ENCODE measurements at places on chromosomes 6 and 20.

DNA sequence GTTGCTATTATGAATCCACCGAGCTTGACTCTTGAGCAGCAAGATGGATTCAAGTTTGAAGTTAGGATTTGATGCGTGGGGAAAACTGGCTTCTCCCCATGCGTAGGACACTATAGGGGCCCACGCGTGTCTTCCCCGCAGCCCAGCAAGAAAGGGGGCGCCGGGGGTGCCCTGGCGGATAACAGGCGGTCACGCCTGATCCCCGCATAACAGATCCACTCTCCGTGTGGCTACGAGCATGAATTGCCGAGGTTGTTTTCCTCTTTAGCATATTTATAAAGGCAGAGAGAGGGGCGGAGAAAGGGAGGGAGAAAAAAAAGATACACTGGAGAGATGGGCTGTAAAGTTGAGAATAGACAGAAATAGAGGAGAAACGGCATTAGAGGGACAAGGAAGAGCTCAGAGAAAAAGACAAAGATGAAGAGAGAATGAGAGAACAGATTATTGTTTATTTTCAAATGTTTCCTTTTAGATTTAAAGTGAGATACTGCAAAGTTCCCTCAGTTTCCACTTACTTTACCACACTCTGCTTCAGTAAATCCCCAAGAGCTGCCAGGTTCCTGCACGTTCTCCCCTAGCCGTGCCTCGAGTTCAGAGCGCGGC lies 32.0 kb downstream of the TFAP2A start:
- H3K36me3 ChIP-seq: no peaks in the 10 kb centered on the region
- H3K27ac ChIP-seq: no peak overlapping the region
- peaks cover 45% of the 10 kb centered on the region for H3K27me3 ChIP-seq
- DNase-seq: no peak

GRCh38 chr20:22924046-22924737 lies 110.9 kb upstream of the SSTR4 start:
- H3K27ac ChIP-seq: no peak overlapping the region
- H3K27me3 ChIP-seq: no peaks in the 10 kb centered on the region
- peaks cover 5% of the 10 kb centered on the region for H3K4me1 ChIP-seq
- H3K36me3 ChIP-seq: no peaks in the 10 kb centered on the region

- no peak overlapping the region for H3K4me3 ChIP-seq
- no peak for DNase-seq
- no peak overlapping the region for H3K27ac ChIP-seq
- H3K27me3 ChIP-seq: peaks cover 2% of the 10 kb centered on the region
- no peaks in the 10 kb centered on the region for H3K4me1 ChIP-seq
Measured at GRCh38 chr20:61730631-61731362, 334.9 kb downstream of the TAF4 start.

GRCh38 chr6:32397252-32397920 lies 9.6 kb downstream of the BTNL2 start:
- no peaks in the 10 kb centered on the region for H3K27me3 ChIP-seq
- no peak overlapping the region for H3K4me3 ChIP-seq
- H3K36me3 ChIP-seq: no peaks in the 10 kb centered on the region
- no peaks in the 10 kb centered on the region for H3K4me1 ChIP-seq

DNA sequence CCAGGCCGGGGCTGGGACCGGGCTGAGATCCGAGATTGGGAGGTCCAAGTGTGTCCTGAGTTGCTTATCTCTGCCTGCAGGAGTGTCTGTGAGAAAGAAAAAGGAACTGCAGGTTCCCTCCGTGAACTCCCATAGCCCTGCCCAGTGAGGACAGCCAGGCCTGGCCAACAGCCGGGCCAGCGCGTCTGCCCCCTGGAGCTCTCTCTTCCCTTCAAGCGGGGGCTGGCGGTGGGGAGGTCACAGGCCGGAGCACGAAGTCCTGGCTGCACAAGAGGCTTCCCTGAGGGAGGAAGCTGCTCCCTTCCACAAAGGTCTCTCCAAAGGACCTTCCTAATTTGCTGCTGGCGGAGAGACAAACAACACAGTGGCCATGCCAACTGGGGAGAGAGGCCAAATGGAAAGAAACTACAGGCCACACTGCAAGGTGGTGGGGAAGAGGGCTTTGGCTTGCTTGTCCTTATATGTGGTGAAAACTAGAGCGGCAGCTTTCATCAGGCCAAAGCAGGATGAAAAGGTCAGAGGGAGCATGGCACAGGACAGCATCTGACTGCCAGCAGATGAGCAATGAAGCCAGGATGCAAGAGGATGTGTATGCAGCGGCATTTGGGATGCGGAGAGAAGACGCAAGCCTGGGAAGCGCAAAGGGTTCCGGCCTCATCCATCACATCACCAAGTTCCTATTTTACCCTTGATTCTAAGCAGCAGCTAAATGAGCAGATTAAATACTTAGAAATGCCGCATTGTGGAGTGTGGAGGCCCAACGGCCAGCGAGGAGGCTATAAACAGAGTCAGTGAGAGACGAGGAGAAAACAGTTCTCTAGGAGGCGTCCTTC lies 260.0 kb downstream of the ERMARD start:
- H3K27me3 ChIP-seq: no peaks in the 10 kb centered on the region
- H3K4me3 ChIP-seq: no peak overlapping the region
- H3K36me3 ChIP-seq: no peaks in the 10 kb centered on the region
- no peaks in the 10 kb centered on the region for H3K4me1 ChIP-seq
- no peak for DNase-seq
- no peak overlapping the region for H3K27ac ChIP-seq

Measured in fibroblast of lung (primary cell).